ENCODE measurements at places on chromosomes 11 and 22.

- no peak for DNase-seq
Observed at GRCh38 chr11:22666325-22666687, at the start of gene GAS2. TSS of gene GAS2 (plus strand) at chr11:22666611. CDS start at chr11:22674870, 8,259 bp downstream.

DNA sequence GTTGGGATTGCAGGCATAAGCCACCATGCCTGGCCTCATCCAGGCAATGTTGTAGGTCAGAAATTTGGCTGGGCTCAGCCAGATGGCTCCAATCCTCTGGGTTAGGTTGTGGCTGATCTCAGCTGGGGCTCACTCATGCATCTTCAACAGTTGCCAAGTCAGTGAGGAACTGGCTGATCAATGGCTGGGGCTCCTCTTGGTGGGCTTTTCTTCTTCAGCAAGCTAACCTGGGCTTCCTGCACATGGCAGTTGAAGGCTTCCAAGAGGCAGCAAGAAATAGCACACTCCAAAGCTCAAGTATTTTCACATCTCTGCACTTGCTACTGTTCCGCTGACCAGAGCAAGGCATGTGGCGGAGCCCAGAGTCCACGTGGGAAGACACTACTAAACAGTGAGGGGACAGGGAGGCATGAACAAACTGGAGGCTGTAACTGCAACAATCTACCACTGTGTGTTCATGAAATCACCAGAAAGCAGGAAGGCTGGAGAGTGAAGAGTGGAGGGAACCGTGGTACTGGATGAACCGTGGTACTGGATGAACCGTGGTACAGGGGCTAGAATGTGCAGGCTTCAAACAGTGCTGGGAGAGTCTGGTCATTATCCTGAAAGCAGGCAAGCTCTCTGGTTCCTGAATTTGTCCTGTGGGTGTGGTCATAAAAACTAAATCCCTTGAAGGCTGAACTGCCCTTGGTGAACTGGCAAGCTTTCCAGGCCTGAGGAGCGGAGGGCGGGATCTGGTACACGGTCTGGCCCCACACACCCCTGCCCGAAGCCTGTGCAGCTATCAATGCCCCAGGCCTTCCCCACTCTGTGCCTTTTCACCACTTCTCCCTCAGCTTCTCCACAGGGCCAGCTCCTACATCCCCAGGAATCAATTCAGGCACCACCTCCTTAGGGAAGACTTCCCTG, 20.2 kb downstream of the CHST1 start:
- no peak for DNase-seq

- DNase-seq, result no peak
Observed at GRCh38 chr22:44366372-44367300, 53.9 kb upstream of the SHISAL1 start.

DNA sequence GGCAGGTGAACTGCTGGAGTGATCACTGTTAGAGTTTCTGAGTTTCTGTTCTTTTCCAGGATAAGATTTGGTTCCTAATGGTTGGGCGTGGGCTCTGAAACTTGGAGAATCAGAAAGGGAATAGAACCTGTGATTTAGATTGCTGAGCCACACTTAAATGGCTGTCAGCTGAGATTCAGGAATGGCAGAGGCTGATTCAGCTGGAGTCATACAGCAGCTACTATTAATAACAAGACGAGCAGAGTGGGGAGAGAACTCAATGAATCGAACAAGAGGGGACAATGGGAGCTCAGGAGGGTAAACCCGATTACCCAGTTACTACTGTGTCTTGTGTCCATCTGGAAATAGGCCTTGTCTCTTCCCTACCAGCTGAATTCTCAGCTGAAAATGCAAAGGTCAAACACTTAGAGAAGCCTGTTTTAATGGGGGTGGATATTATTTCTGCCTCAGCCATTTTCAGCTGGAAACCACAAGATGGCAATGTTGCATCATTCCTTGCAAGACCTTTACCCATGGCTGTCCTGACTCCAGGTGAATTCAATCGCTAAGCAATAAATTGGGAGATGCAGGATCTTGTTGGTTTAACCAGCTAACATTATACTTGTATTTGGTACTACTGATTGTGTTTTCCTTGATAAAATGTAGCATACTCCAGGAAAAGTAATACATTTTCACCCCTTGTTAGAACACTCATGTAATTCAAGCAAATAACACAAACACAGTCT, 104.5 kb upstream of the RAG2 start:
- DNase-seq, result no peak

- no peak for DNase-seq
Observed at GRCh38 chr11:60946601-60947264, 5.2 kb downstream of the SLC15A3 start.

- no peak for DNase-seq
Observed at GRCh38 chr11:7965386-7965785, at the start of gene NLRP10. TSS of gene NLRP10 (minus strand) at chr11:7965447. CDS start at chr11:7963495, 1,952 bp downstream.

- no peak for DNase-seq
Observed at GRCh38 chr22:26432619-26433311, 3.7 kb downstream of the ASPHD2 start.

DNA sequence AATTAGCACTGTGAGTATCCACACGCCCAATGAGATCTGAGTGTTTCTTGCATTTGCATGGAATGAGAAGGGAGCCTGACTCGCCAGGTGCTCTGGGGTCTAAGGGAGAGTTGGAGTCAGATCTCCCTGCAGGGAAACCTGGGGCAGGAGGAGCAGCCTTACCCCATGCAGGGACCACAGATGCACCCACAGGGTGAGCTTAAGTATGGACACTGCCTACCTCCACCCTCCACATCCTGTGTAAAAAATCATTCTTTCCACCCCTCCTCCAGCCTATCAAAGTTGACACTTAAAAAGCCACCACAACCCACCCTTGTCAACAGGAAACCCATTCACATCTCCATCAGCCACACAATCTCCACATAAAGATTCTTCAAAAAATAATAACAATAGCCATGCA, 67.0 kb upstream of the IGLL5 start:
- peak; percentile 19 for DNase-seq

GRCh38 chr22:24285245-24285644, 14.6 kb downstream of the SPECC1L start:
- peak; percentile 19 for DNase-seq

GRCh38 chr22:22151308-22151707, 93.3 kb upstream of the VPREB1 start:
- DNase-seq, result no peak

GRCh38 chr11:68311160-68312116, 953 bp upstream of the LRP5 start:
- DNase-seq, result no peak

GRCh38 chr11:1859004-1859403, 6.1 kb downstream of the LSP1 start:
- DNase-seq, result no peak

DNA sequence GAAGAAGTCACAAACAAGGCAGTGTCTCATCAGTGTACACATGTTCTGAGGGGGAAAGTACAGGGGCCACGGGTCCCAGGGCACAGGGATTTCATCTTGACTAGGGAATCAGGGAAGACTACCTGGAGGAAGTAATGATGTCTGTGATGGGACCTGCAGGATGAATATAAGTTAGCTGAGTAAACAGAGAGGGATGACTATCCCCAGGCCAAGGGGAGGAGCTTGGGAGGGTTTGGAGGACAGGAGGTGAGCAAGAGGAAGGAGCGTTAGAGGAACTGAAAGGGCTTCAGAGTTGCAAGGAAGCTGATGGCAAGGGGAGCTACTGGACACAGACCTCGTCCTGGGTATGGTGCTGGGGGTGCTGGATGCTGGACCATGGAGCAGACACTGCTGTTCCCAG, 56.4 kb downstream of the TRAF6 start:
- no peak for DNase-seq

GRCh38 chr11:86606836-86607481, 65.5 kb downstream of the ME3 start:
- no peak for DNase-seq

GRCh38 chr11:2689651-2690575, 9.9 kb downstream of the KCNQ1OT1 start:
- DNase-seq, result no peak

GRCh38 chr11:17645190-17645970, 74.0 kb upstream of the MYOD1 start:
- DNase-seq, result no peak

DNA sequence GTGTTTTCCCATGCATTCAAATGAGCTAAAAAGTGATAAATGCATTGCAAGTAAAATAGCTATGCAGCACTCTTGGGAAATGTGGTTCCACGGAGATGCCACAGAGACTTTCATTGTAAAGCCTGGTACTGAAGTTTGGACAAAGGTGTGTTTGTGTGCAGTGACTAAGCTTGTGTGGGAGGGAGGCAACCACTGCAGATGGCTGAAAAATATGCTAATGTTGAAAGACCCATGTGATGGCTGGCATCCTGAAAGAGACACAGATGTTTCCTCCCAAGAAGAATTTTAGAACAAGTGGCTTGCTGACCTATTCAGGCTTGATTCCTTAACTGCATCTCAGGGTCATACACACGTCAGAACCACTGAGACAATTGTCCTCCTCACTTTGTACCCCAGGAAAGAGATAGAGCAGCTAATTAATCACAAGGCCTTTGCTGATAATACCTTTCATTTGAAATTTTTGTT, 73.8 kb downstream of the FAM76B start:
- peak; percentile 68 for DNase-seq

GRCh38 chr22:47810505-47811500, 1048.4 kb downstream of the TBC1D22A start:
- DNase-seq, result no peak

DNA sequence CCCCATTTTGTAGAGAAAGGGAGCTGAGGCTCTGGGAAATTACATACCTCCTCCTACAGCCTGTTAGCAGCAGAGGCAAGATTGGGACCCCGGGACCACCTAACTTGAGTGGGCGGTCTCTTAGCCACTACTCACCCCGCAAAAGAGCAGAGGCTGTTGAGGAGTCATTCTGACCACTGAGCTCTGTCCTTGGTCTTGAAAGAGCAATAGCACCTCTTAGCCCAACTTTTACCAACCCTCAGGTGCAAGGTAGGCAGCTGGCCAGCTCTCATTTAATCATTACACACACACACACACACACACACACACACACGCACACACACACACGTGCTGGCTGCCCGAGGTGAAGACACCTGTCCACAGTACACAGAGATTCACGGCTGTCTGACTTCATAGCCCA, 115.8 kb upstream of the ASPHD2 start:
- DNase-seq, result no peak

DNA sequence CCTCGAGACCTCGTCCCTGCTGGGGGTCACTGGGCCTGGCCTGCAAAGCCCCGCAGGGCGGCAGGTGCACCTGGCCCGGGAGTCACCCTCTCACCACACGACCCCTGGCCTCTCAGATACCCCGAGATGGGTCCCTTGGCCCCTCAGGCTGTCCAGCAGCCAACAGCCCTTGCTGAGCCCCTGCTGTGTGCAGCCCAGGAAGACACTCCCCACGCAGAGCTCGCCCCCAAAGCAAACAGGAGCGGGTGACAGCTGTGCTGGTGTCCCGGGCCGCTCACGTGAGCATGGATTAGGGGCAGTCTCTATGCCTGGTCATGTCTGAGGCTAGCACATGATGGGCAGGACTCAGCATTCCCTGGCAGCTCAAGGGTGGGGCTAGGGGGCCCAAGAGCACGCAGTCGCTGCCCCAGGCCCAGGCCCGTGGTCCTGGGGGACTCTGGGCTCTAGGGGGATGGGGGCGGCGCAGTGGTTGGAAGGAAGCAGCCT, 31.3 kb downstream of the WNT7B start:
- no peak for DNase-seq

- no peak for DNase-seq
Observed at GRCh38 chr11:626475-627307, at the start of gene SCT. TSS of gene SCT (minus strand) at chr11:627181. CDS start at chr11:627143, 38 bp downstream.

GRCh38 chr11:43419460-43419859, 60.7 kb downstream of the TTC17 start:
- DNase-seq, result peak; percentile 17

- DNase-seq, result no peak
Observed at GRCh38 chr11:117723277-117724024, 73.6 kb downstream of the DSCAML1 start.

DNA sequence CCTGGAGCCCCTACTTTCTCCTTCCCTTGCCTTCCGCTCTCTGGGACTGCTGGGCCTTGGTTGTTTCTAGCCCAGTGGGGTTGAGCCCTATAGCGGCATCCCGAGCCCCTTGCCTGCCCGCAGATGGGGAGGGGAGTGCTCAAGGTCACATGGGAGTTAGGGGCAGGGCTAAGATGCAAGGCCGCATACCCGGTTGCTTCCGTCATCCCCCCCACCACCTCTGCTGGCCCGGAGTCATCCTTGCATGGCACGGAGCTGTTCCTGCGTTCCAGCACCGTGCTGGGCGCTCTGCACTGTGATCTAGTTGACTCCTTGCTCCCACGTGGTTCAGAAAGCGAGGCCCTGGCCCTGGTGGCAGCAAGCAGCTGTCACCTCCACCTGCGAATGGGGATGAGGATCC, 18.0 kb downstream of the FLRT1 start:
- DNase-seq, result no peak

DNA sequence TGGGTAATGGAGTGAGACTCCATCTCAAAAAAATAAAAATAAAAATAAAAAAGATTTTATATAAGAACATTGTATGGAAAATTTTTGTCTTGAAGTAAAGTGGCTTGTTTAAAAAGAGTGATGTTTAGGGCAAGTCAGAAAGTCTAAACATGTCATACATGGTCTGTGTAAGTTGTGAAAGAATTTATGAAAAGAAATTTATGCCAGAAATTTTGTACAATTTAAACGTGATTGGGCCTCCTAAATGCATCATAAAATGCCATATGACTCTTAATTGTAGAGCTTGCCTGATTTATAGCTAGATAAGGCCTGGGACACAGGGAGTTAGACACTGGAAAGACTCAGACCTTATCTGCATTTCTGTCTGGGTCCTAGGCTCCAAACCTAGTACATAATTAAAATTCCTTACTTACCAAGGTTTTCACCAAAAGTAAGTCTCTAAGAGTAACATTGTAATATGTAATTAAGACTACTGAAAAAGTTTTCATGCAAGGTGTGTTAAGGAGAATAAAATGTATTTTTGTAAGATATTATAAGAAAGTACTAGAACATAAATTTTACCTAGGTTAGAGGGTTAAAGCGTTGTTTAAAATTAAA, 110.5 kb downstream of the AASDHPPT start:
- no peak for DNase-seq

DNA sequence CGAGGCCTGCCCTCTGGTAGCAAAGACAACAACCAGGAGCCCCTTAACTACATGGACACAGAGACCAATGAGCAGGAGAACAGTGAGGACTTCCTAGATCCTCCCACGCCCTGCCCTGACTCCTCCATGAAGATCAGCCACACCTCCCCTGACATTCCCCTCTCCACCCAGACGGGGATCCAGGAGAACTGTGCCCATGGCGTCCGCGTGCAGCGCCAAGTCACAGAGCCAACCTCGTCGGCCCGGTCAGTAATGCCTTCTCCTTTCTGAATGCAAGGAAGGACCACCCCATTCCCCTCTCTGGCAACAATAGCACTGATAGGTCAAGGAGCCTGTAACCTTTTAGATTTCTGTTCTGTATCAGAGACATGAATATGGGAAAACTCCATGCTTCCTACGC, 51.4 kb downstream of the SYT9 start:
- DNase-seq, result no peak

Data from stimulated activated CD4-positive, alpha-beta T cell treated with anti-CD3 and anti-CD28 coated beads, Interleukin-4, amount 100 ng/mL, for 24 hours (primary cell).